ENCODE measurements at places on chromosomes 13 and 19.

DNA sequence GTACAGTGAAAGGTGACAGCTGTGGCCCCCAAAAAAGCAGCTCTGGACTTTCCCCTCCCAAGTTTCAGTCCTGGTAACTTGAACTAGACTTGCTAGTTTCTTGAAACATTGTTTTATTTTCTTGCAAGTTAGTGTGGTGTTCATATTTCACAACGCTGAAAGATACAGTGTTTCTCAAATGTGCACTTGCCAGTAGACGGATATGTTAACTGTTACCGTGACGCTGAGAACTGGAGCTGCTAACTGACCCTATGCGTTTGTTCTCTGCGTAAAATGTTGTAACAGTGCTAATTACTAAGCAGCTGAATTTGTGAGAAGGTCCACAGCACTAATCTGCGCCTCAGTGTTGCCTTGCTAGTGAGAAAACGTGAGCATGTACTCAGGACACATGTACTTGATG lies 79.6 kb downstream of the GGACT start:
- no peak for DNase-seq

GRCh38 chr19:45866400-45867176 lies 2.5 kb downstream of the FOXA3 start:
- DNase-seq, result no peak

DNA sequence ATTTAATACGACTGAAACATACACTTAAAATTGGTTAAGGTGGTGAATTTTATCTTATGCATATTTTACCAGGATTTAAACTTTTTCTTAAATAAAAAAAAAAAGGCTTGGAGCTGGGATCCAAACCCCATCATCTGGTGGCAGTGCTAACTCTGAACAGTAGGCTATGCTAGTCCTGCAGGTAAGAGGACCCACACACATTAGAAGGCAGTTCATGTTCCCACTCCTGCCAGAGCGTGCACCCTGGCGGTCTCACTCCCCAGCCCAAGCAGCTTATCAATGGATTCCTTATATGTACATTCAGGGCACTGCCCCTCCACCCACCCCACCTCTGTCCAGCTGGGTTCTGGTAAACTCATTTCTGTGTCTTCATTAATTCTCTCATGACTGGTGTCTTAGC lies 31.3 kb upstream of the CEBPA start:
- no peak for DNase-seq

- DNase-seq, result no peak
Measured at GRCh38 chr13:75390229-75390628, 91.7 kb downstream of the TBC1D4 start.

- peak; percentile 40 for DNase-seq
Measured at GRCh38 chr13:60395971-60396782, 843 bp upstream of the TDRD3 start.

DNA sequence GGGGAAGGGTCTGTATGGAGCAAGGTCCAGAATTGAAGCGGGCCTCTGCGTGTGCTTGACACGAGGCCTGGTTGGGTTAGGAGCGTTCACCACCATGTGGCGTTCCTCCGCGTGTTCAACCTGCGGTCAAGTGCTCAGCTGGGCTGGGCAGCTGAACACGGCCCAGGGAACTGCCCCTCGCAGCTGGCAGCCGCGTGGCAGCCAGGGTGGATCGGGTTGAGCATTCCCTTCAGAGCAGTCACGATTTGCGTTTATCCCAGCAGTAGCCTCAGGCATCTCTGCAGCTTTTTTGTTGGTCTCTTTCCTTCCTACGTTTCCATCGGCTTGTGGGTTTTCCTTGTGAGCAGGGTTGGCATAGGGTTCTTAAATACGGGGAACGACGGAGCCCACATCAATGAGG lies 28.7 kb upstream of the F2RL3 start:
- no peak for DNase-seq

GRCh38 chr13:113888701-113889330 lies 24.9 kb upstream of the GAS6 start:
- DNase-seq, result no peak

DNA sequence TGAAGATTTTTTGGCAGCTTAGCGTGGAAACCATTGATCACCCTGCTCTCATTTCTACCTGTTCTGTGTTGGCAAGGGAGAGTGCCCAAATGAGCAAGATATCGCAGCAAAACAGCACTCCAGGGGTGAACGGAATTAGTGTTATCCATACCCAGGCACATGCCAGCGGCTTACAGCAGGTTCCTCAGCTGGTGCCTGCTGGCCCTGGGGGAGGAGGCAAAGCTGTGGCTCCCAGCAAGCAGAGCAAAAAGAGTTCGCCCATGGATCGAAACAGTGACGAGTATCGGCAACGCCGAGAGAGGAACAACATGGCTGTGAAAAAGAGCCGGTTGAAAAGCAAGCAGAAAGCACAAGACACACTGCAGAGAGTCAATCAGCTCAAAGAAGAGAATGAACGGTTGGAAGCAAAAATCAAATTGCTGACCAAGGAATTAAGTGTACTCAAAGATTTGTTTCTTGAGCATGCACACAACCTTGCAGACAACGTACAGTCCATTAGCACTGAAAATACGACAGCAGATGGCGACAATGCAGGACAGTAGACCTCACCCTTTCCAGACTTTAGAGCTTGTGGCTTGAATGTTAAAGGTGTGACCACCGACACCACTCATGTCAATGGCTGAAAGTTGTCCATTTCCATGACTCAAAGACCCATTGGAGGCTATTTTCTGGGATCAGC lies 5.8 kb downstream of the CEBPG start:
- DNase-seq, result no peak

GRCh38 chr13:101989798-101990350 lies 412.0 kb downstream of the FGF14 start:
- DNase-seq, result no peak

DNA sequence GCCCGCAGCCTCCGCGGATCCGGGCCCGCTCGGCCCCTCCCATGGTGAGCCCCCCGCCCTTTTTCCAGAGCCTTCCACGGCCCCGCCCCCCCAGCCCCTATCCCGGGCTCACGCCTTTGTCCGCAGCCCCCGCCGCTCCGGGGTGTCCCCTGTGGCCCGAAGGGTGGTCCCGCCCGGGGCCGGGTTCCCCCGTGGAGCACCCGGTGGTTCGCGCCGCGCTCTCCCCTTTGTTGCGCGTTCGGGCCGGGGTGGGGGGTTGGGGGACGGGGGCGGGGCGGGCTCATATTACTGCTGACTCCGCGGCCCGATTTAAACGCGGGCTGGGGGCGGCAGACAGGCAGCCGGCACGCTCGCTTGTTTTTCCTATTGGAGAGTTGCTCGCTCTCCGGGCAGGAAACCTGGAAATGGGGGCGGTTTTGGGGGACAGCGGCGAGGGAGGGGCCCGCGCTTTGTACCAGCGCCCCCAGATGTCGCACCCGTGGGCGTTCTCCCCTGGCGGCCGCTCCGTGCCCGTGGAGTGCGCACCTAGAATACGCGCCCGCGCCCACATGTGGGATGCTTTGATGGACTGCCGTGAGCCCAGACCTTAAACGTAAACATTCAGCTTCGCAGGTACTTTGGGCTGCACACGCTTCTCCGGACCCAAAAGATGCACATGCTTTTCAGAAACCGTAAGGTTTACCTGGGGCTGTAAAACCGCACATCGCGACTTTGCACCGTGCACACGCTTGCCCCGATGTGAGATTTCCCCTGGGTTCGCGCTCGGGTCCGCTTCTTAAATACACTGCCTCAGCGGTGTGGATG lies 699 bp downstream of the PTOV1 start:
- DNase-seq, result no peak

DNA sequence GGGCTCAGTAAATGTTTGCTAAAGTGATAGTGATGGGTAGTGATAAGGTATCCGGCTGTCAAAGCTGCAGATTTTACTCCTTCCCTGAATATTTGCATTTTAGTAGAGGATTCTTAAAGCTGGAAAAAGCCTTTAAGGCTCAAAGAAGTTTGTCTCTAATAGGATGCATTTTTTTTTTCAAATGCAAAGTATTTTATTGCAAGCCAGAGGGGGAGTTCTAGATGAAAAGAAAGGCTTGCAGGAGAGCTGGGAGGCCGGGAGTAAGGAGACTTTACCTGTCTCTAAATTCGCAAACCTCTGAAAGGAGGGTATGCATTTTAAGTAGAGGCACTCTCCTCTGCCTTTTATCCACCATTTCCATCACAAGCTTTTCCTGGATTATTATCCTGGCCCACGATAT lies 100.7 kb upstream of the FNDC3A start:
- DNase-seq, result no peak

DNA sequence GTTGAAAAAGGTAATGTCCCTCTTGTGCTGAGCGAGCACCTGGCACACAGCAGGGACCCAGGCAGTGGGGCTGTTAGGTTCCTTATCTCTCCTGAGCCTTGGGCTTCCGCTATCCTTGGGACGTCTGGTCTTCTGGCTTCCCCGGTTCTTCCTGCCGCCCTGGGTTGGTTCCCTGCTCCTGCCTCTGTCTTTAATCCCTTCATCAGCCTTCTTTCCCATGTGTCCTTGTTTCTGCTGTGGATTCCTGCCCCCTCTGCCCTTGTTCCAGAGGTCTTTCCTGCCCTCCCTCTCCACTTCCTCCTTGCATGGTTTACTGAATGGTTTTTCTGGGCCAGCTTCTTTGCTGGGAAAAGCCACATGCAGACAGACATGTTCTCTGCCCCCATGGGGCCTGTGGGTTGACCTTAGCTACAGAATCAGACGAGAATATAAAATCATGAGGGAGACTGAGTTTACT lies 2.6 kb downstream of the EPN1 start:
- DNase-seq, result no peak

GRCh38 chr13:42836930-42837690 lies 55.7 kb downstream of the FAM216B start:
- no peak for DNase-seq

DNA sequence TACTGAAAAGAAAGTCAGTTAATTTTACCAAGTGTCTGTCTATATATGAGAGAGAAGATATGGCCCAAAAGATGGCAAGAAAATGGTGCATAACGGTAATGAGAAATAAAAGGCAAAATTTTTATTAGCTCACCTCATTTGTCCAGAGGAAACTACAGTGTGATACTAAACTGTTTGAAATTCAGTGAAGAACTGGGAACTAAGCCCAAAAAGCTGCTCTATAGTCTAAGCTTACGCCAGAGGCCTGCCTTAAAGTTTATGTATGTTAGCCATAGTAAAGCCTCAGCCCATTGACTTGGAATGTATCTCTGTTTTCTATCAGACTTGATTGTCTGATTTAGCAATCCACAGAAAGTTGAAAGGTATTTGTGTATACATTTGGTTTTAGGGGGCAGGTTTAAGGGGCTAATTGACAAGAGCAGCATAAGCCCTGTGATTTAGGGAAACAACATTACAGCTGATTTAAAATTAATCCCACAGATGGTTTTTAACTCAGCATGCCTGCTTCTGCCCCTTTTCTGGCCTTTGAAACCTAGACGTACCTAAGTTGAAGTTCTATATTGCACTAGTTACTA lies 91.0 kb upstream of the MAB21L1 start:
- no peak for DNase-seq

DNA sequence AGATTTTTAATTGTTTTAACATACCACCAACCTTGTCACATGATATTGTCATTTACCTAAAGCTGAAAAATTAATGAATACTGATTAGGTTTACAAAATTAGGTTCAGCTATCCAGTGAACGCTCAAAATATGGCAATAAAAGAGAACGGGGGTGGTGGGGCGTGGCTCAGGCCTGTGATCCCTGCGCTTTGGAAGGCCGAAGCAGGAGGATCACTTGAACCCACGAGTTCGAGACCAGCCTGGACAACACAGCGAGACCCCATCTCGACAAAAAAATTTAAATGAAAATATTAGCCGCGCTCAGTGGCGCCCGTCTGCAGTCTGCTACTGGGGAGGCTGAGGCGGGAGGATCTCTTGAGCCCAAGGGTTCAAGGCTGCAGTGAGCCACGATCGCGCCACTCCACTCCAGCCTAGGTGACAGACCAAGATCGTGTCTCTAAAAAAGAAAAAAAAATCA lies 516 bp upstream of the FAM32A start:
- DNase-seq, result no peak

- no peak for DNase-seq
Measured at GRCh38 chr13:78596399-78596735, 7.0 kb downstream of the POU4F1 start.

DNA sequence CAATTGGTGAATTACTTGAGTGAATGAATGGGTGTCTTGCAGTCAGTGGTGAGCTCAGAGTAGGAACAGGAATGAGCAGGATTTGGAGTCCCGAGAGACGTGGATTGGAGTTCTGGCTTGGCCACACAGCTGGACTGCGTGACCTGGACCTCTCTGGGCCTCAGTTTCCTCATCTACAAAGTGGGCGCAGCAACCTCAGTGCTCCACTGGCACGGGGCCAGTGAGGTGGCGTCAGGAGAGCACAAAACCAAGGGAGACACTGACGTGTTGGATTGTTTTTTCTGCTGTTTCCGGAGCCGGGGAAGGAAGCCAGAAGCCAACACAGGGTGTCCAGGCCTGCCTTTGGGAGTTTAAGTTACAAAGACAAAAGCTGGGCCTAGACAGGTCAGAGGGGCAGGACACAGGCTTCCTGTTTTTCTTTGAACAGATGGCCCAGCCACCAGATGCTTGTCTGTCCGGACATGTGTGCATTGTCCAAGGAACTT lies 6.5 kb upstream of the DOCK6 start:
- no peak for DNase-seq

- DNase-seq, result no peak
Measured at GRCh38 chr19:49605605-49606004, 14.6 kb downstream of the PRR12 start.

- no peak for DNase-seq
Measured at GRCh38 chr19:535017-535835, 3.7 kb downstream of the CDC34 start.

GRCh38 chr19:35636651-35637050 lies 4.9 kb upstream of the ETV2 start:
- DNase-seq, result no peak

DNA sequence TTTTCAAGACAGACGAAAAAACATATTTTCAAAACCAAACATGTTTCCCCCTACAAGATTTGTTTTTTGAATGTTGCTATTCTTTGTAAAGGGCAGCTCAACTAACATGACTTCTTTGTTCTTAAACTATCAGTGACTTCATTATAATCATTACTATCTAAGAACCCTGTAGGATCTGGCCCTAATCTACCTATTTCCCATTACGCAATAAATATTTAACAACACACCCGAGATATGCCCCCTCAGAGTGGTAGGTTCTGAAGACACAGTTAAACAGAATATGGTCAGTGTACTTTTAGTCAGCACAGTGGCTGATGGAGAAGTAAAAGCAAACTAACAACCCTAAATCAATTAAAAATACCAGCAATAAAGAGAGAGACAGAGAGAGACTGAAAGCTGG lies 186.9 kb downstream of the DIAPH3 start:
- no peak for DNase-seq

DNA sequence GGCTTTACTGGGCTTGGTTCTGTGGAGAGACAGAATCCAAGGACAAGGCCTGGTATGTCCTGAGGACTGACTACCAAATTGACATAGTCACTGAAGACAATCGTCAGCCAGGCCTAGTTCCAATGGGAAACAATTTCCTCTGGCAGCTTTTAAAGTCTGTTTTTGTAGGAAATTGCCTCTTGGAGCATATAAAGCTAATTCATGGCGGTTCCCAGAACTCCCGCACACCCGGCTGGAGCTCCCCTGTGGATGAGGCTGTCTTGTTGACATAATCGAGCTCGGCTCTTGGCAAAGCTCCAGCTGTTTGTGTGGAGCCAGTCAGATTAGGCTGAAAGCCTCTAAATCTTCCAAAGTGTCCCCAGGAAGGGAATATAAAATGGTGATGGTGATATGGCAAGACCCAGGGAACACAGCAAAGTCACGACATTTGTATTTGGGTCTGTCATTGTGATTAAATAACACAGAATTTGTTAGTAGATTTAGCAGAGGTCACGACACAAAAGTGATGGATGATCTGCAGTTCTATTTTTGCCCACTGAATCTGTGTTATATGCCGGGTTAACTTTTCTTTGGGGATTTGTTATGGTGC lies 395.0 kb downstream of the PCDH9 start:
- peak; percentile 14 for DNase-seq

- DNase-seq, result no peak
Measured at GRCh38 chr13:75149776-75150175, 332.2 kb downstream of the TBC1D4 start.
